ENCODE measurements at places on chromosomes 5 and 9. TPM values are rescaled to one million over a fixed set of nuclear protein-coding genes. Genes with fewer than 3 reads are reported as not detected.

SPEF2 gene
- 5.3 TPM for total RNA-seq

IFNE gene
- total RNA-seq = 1.8 TPM

SLC34A1 gene
- not detected for total RNA-seq

GRCh38 chr5:151150471-151151262 lies 6.9 kb downstream of the ANXA6 start:
- peak; percentile 63 for DNase-seq

- DNase-seq = no peak
These were observed 11.9 kb upstream of the FER start for GRCh38 chr5:108735790-108736189.

GRCh38 chr5:95786821-95787418 lies 35.6 kb downstream of the GLRX start:
- peak; percentile 76 for DNase-seq

- peak; percentile 69 for DNase-seq
These were observed 86.9 kb downstream of the NUDT12 start for GRCh38 chr5:103475629-103476240.

GRCh38 chr9:4243877-4244812 lies 55.7 kb downstream of the GLIS3 start:
- no peak for DNase-seq

DNA sequence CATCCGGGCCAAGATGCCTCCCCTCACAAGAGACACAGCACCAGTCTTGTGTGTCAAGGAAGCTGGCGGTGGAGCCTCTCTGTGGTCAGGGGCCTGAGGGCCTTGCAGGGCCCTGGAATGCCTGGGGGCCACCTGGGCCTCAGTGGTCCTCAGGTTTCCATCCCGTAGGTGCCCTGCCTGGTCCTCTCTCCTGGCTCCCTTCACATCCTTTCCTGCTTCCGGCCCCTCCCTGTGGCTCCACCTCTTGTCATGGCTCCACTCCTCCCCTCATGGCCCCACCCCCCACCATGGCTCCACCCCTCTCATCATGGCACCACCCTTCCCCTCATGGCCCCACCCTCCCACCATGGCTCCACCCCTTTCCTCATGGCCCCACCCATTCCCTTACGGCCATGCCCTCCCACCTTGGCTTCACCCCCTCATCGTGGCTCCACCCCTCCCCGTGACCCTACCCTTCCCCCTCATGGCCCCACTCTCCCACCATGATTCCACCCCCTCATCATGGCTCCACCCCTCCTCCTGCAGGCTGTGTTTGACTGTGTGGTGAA lies 175.8 kb downstream of the CACNA1B start:
- no peak for DNase-seq

- DNase-seq = no peak
These were observed 27.4 kb upstream of the CORO2A start for GRCh38 chr9:98219794-98220370.
